ENCODE measurements at places on chromosomes 7 and 10.

DNA sequence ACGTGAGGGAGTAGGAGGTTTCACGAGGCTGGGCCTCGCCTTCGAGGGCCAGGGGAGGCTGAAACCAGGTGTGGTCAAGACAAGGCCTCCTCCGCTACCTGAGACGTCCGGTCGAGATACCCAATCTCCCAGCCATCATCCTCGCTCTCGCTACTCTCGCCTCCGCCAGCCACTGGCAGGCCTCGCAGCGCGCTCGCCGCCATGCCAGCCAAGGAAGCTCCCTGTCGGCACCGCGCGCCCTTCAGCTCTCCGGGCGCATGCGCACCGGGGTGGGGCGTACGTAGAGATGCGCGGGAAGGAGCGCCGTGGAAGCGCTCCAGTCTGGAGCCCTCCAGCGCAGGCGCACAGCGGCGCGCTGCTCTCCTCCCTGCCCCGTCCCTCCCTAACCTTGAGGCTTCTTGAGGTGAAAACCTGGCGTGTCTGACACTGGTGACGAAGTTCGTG, at the start of gene ASZ1:
ASZ1 (minus strand) TSS at position 236 of the 444 bp plus-strand sequence; CDS start at position 203, 33 bp downstream.
- no peak for DNase-seq

- no peak for DNase-seq
These were observed 28.0 kb downstream of the ITPRIP start for GRCh38 chr10:104309980-104310978.

DNA sequence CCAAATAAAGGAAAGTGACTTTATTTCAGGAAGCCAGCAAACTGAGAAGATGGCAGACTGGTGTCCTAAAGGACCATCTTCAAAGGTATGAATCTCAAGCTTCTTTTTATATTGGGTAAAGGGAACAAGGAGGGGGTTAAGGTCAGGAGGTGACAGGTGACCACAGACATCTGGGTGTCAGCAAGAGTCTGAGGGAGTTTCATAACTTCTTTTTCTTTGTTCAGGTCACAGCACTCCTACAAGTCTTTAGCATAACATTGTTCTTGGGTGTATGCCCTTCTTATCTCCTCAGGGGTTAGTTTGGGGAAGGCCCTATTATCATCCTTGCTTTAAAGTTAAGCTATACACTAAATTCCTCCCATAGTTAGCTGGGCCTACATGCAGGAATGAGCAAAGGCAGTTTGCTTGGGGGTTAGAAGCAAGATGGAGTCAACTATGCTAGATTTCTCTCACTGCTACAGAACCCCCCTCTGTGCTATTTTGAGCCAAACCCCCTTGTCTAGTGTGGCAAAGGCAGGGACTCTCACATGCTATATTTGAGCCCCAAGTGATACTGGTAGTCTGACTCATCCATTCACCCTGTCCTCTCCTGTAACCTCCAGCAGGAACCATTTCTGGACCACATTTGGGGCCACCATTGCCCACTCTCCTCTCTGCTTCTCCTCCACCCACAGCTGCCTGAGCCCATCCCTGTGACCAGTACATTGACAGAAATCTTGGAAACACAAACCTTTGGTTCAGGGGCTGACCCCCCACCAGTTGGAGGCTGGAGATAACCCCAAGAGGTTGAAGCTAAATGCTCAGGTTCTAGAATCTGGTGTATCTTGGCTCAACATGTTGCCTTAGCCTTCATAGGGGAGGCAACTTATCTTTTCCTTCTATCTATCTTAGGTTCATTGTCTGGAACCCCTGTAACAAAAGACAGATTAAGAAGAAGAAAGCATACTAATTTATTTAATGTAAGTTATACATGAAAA, 55.5 kb upstream of the LRGUK start:
- no peak for DNase-seq

DNA sequence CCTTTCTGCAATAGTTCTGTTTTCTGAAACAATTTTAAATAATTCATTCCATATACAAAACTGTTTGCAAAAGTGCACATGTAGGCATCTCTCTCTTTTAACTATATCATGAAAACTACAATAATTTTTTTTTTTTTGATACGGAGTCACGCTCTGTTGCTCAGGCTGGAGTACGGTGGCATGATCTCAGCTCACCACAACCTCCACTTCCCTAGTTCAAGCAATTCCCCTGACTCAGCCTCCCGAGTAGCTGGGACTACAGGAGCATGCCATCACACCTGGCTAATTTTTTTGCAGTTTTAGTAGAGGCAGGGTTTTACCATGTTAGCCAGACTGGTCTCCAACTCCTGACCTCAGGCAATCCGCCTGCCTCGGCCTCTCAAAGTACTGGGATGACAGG, 44.0 kb upstream of the SEMA3A start:
- DNase-seq, result no peak

DNA sequence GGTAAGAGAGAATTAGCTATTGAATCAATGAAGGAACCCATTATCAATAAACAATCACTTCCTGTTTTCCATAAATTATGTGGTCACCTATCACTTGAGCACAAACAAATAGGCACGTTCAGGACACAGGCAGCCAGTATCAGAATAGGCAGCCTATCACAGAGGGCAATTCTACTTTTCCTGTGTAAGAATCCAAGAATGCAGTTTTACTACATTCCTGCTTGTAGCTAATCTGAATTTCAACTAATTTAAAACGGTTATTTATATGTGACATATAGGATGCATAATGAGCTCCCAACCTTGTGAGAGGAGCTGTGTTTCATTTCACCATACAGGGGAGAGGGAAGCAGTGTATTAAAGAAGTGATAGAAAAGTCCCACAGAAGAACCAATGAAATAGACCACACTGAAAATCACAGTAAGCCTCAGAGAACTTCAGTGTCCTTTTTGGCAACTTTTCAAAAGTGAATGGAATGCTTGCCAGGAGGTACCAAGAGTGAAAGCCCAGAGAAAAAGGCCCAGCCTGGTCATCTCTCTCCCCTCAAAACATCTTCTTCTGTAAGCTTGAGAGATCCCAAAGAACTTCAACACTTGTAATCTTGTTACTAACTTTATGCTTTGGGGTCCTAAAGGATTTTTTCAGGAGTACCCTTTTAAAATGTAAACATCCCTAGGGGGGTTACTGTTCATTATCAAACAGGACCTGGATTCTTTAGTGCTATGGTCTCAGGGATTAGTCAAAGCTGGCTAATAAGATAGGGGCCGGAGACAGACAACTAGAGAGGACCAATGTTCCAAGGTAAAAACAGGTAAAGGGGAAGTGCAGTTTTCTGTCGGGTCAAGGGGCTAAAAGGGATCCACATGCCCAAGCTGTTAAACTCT, 1.3 kb downstream of the IMMP2L start:
- peak; percentile 62 for DNase-seq

DNA sequence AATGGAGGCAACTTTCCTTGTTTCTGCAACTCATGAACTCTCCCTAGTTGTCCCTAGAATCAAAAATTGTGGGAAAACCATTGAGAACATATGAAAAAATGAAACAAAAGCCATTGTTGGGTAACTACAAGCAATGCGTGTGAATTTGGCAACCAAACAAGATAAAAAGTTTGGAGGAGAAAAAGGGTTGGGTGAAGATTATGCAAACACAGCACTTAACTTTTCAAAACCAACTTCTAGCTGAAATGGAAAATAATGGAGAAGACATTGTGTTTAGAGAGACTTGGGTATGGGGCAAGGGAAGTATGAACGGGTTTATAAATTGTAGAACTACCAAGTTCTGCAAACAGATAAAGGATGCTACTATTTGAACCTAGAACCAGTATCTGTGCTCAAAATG, 89.0 kb upstream of the SVIL start:
- DNase-seq, result no peak

- DNase-seq, result no peak
These were observed 27.1 kb upstream of the TTYH3 start for GRCh38 chr7:2604608-2605174.

DNA sequence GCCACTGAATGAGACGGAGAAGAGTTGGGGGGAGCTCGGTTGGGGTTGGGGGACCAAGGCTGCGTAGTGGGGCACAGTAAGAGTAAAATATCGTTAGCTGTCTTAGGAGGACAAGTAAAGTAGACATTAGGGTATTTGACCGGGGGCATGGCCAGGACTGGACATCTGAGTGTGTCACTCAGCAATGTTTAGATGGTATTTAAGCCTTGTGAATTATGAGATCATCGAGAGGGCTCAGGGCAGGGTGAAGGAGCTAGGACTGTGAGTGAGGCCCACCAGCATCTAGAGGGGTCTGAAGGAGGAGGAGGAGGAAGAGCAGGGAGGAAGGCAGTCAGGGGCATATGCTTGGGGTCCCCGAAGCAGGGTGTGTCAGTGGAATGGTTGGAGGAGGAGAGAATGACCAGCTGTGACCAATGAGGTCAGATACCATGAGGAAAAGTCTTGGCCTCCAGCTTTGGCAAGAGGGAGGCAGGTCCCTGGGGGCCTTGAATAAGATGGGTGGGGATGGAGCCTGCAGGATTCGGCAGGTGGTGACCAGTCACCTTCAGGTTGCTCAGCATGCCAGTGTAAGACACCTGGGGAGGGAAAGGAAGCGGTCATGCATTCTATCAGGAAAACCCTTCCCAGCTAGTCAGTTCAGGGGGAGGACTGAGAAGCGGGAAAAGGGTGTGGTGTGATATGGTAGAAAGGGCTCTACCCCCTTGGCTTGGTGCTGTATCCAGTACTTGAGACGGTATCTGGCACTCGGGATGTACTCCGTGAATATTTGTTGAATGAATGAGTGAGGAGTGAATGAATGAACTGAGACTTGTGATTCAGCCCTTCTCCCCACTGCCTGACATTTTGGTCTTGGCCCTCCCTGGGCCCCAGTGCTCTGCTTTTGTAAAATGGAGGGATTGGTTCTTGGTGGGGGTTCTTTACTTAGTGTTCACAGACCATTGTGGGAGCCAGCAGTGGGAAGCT, 34.8 kb upstream of the SH2D4B start:
- no peak for DNase-seq

- no peak for DNase-seq
These were observed 198.8 kb downstream of the WDR11 start for GRCh38 chr10:121049923-121050322.

GRCh38 chr10:6386346-6386745, 183.6 kb downstream of the PFKFB3 start:
- DNase-seq, result no peak

- no peak for DNase-seq
These were observed 232.5 kb downstream of the COBL start for GRCh38 chr7:51084121-51084520.

- DNase-seq, result no peak
These were observed 62.5 kb upstream of the NAMPT start for GRCh38 chr7:106347229-106347833.

- no peak for DNase-seq
These were observed 482.5 kb downstream of the SEMA3D start for GRCh38 chr7:84704380-84704779.

- peak; percentile 65 for DNase-seq
These were observed 17.0 kb upstream of the ECHDC3 start for GRCh38 chr10:11724938-11725776.

GRCh38 chr7:111272092-111272491, 181.2 kb downstream of the LRRN3 start:
- DNase-seq, result no peak

DNA sequence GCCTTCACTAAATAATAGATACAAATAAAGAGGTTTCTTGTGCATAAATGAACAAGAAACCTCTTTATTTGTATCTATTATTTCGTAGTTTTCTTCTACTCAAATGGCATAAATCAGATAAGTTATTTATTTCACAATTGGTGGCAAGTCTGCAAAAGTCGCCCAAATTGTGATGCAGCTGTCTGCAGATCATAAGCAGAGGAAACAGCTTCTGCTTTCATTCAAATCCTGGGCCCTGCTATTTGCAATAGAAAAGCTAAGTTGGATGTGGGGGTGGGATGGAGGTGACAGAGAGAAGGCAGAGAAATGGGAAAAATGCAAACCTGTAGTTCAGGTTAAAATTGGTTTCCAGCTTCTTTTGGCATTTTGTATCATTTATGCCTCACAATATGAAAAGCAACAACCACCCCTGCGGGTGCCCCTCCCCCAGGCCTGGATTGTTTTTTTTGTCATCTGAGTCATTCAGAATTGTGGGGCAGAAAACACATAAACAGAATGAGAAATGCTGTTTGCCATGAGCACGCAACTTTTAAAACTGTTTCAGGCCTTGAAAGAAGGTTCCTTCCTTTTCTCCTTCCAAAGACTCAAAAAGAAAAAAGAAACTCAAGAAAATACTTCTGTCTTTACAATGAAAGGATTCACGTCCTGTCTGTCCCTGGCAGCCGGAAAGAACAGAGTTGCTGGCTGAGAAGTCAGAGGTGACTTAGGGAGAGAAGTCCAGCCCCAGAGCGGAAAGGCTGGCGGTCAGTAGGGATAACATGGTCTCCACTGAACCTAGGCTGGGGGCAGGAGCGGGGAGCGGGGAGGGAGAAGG, 132.9 kb downstream of the BAMBI start:
- no peak for DNase-seq

DNA sequence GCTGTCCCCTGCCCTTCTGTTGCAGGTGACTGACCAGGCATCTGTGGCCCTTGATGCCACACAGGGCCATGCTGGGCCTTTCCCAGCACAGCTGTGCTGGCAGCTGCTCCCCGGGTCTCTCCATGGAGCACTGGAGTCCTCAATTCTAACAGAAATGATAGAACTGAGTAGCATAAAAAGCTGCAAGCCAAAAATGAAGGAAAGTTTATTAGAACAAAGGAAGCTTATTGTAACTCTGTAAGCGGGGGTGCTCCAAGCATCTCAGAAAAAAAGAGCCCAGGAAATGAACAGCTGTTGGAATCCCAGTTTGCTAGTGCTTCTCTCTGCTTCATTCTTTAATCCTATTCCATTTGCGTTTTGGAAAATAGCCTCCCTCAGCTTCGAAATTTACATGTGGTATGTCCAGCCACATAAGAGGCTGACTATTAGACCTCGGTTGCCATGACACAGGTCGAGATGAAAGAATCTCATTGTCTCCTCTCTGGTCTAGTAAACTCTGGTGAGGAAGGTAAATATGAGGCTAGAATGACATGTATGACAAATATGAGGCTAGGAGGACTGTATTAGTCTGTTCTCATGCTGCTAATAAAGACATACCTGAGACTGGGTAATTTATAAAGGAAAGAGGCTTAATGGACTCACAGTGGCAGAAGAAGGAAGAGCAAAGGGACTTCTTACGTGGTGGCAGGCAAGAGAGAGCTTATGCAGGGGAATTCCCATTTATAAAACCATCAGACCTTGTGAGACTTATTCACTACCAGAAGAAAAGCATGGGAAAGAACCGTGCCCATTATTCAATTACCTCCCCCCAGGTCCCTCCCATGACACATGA, 23.7 kb downstream of the EPDR1 start:
- DNase-seq, result no peak

DNA sequence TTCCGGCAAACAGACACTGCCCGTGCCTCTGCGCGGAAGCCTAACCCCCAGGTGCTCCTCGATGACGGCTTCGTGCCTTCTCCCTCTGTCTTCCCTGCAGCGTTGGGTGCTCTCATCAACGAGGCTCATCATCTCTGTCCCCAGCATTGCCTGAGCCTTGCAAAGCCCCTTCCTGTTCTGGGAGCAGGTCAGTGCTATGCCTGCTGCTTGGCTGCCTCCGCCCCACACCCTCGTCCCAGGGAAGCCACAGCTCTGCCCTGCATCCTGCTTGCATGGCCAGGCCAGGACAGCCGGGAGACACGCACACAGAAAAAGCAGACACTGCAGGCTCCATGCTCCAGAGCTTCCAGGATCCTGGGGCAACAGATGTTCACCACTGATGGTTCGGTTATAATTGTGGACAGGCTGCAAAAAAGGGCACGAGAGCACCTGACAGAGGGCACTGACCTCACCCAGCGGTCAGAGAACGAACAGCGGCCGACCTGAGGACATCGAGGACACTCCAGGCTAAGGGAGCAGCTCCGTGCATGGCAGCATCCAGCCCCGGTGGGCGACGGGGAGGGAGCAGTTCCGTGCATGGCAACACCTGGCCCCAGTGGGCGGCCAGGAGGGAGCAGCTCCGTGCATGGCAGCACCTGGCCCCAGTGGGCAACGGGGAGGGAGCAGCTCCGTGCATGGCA, 265.5 kb downstream of the PTPRN2 start:
- DNase-seq, result no peak
